Smooth muscle cell of the umbilical artery (primary cell): ENCODE measurements at places on chromosomes 6 and 20. TPM values are rescaled to one million over a fixed set of nuclear protein-coding genes. Genes with fewer than 3 reads are reported as not detected.

The SCAND1 gene
- total RNA-seq: 27.4 and 42.2 TPM in 2 replicates

The PKIB gene
- 1.6 and 5.9 TPM in 2 replicates for total RNA-seq

The TBPL1 gene
- total RNA-seq: 20.5 and 27.7 TPM in 2 replicates

The EPM2A gene
- total RNA-seq: 6.5 and 6.6 TPM in 2 replicates

The ADAM33 gene
- 16.4 and 18.7 TPM in 2 replicates for total RNA-seq

The SLC17A9 gene
- 28.8 and 58.5 TPM in 2 replicates for total RNA-seq

The CST3 gene
- 306 and 317 TPM in 2 replicates for total RNA-seq

The WRNIP1 gene
- total RNA-seq: 48.4 and 50.7 TPM in 2 replicates

The AVP gene
- total RNA-seq: not detected in 2 replicates

The OOEP gene
- not detected in 2 replicates for total RNA-seq

The PRICKLE4 gene
- 0.23 and 1.2 TPM in 2 replicates for total RNA-seq

The RIPPLY2 gene
- not detected in 2 replicates for total RNA-seq
